NCI-H1105 (cell line): ENCODE measurements at places on chromosomes 6 and 20.

DNA sequence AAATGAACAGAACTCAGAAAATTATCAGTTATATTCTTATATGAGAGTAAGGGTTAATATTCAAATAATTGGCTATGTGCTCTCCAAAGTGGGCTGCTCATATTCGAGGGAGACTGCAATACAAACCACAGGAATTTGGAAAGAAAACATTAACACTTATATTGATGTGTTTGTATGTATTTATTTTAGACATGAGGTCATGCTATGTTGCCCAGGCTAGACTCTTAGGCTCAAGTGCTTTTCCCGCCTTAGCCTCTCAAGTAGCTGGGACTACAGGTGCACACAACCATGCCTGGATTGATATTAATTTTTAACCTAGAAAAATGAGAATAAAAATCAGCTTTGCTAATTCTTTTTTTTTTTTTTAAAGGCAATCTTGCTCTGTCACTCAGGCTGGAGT lies 35.0 kb downstream of the BTBD9 start:
- no peak for DNase-seq

GRCh38 chr20:45993197-45993951 lies 15.3 kb upstream of the MMP9 start:
- DNase-seq = no peak

DNA sequence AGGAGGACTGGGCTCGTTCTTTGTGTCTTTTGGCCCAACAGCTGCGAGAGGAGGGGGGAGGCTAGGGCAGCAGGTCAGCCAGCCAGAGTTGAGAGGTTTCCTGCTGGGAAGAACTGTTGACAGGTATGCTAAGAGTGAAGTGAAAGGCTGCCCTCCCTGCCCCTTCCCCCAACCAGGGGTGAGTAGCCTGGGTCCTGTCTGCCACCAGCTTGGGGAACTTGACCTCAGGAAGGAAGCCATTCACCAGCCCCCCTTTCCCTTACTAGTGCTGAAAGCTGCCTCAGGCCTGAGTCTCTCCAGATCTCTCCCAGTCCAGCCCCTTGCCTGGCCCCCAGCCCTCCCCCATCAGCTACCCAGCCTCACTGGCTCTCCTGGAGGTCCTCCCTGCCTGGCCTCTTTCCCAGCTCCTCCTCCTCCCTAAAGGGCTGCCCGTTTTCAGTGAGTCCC lies 20.7 kb upstream of the ZNF76 start:
- no peak for DNase-seq

DNA sequence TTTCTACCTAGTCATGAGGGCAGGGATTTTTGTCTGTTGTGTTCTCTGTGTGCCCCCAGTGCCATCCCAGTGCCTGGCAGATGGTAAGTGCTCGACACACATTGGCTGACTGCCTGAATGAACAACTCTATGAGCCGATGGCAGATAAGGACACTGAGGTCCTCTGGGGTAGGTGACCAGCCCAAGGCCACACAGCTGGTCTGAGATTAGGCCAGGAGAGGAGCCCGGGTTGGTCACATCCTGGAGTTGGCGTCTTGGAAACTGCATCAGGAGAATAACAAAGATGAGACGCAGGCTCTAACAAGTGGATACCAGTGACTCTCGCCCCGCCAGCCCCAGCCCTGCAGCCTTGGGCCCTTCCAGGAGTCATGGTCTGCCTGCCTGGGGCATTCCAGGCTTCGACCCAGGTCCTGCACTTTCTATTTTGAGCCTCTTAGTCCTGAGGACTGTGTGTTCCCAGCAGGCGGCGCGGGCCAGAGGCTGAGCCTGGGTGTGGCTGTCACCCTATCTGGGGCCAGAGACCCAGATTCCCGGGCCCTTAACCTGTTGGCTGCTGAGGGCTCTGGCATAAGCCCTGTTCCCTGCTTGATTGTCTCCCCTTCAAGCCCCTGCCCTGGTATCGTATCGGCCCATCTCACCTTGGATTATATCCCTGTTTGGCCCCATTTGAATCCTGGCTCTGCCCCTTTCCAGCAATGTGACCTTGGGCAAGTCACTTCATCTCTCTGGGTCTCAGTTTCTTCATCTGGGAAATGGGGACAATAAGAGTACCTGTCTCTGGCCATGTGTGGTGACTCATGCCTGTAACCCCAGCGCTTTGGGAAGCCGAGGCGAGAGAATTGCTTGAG lies 88.3 kb downstream of the CEBPB start:
- no peak for DNase-seq

GRCh38 chr6:40325041-40325440 lies 262.1 kb downstream of the LRFN2 start:
- peak; percentile 14 for DNase-seq

- no peak for DNase-seq
Observed at GRCh38 chr20:63223121-63223825, 7.3 kb upstream of the YTHDF1 start.

GRCh38 chr6:158329531-158329930 lies 17.3 kb downstream of the TULP4 start:
- no peak for DNase-seq

DNA sequence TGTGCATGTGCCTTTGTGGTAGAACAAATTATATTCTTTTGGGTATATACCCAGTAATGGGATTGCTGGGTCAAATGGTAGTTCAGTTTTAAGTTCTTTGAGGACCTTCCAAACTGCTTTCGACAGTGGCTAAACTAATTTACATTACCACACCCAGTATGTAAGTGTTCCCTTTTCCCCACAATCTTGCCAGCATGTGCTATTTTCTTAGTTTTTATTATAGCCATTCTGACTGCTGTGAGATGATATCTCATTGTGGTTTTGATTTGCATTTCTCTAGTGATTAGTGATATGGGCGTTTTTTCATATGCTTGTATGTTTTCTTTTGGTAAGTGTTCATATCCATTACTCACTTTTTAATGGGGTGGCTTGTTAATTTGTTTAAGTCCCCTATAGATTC lies 251.6 kb upstream of the DEFB112 start:
- DNase-seq = no peak

DNA sequence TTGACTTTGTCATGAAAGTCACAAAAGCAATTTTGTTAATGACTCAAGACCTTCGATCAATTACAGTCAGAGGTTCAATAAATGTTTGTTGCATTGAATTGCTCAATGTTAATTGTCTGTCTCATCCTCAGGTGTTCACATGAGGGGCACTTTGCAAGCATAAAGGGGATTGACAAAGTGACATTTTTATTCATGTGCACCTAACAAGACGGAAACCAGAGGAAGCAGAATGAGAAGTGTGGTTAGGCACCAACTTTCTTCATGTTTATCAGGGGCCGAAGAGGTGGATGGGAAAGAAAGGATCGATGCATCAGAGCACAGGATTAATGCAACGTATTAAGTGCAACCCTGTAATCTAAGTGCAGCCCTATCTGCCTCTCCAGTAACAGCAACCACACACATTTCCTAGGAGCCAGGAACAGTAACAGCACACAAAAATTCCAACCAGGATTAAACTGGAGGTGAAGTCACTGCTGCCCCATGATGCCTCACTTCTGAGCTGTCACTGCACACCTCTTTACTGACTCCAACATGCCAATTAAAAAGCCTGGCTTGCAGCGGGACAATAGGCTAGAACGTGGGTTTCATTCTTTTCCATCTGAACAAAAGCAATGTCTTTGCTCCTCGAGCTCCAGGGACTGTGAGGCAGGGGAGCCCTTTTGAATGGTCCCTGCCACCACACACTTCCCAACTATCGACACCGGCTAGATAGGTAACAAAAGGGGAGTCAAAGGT lies 262.7 kb downstream of the CD83 start:
- DNase-seq = no peak

- no peak for DNase-seq
Observed at GRCh38 chr6:48928937-48929336, 534.1 kb downstream of the MMUT start.

GRCh38 chr6:26268659-26269402 lies 96.2 kb upstream of the BTN3A2 start:
- DNase-seq = no peak

- DNase-seq = no peak
Observed at GRCh38 chr6:43852350-43852864, 82.4 kb downstream of the VEGFA start.

DNA sequence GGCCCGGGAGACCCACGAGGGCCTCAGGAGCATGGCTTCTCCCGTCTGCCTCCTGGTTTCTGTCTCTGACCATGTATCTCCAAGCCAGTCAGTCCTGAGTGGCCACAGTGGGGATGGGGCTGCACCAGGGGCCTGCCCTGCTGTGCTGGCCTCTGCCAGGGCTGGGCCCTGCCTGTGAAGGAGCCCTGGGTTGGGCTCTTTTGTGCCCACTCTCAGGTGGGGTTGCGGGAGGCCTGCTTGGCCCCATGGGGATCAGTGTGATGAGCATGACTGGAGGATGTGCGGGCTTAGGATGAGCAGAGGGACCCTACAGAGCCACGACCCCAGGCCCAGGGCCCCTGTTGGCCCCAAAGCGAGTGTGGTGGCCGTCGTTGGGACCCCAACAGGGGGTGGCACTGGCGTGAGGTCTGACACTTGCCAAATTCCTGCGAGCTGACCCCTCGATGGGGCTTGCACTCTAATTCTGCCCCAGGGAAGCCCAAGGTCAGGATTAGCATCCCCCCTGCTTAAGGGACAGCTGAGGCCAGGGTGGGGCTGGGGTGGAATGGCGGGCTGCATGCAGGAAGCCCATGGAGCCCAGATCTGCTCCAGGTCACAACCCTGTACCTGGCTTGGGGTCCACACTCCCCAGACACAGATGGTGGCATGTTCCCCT lies 90.0 kb upstream of the BHLHE23 start:
- no peak for DNase-seq

GRCh38 chr6:134414793-134415192 lies 96.9 kb upstream of the SGK1 start:
- DNase-seq = no peak

- DNase-seq = no peak
Observed at GRCh38 chr6:53029761-53030160, 34.7 kb upstream of the GSTA4 start.

GRCh38 chr20:57062241-57062640 lies 204.2 kb downstream of the BMP7 start:
- no peak for DNase-seq

GRCh38 chr6:124029567-124029966 lies 225.9 kb downstream of the NKAIN2 start:
- DNase-seq = no peak

GRCh38 chr6:42229506-42230119 lies 12.0 kb upstream of the MRPS10 start:
- no peak for DNase-seq

DNA sequence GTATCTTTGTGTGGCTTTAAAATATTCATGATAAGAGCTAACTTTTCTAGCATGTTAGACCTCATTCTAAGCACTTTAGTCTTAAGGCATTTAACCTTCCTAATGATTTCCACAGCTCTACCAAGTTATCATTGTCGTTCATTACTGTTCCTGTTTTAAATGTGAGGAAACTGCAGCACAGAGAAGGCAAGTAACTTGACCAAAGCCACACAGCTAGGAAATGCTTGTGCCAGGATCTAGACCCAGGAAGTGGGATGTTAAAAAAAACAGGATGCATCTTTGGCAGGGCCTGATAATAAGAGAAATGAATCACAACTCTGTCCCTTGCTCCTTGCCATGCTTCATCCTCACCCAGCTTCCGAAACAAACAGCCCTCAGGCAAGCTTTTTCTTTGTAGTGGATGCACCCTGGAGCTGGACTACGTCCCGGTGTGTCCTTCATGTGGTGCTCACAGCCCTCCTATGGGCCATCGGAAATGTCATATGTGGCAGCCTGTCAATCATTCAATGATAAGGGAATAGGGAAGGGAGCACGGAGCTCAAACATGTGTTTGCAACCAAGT lies 196.9 kb upstream of the RREB1 start:
- no peak for DNase-seq

DNA sequence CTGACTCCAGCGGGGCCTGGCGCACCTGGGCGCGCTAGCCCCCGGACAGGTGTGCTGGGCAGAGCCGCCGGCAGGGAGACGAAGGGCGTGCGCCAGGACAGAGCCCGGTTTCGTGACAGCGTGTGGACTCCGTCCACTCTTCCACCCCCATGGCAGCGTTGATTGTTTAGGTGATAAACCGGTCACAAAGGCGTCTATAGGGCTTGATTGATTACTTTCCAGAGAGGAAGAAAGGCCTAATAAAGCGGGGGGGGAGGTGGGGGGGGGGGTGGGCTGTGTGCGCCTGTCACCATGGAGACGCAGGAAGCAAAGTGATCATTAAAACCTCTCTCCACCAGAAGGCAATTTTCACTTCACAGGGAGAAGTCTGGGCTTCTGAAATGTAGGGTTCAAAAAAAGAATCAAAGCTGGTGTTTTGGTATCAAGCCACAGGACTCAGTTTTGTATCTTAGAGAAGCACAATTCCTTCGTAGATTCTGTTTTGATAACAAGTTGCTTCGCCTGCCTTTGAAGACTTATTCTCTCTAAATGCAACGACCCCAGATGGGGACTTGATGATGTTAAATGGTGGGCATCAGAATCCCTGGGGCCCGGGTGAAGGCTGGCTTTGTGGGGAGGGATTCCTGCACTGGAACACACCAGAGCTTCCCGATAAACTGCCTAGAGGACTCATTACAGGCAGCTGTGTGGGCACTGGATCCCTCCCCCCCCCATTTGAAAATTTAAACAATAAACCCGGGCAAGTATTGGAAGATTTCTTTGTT lies 1.4 kb downstream of the PHACTR3 start:
- DNase-seq = peak; percentile 83

GRCh38 chr6:106116125-106116832 lies 30.1 kb downstream of the PRDM1 start:
- no peak for DNase-seq

GRCh38 chr20:40686893-40687292 lies 2.1 kb downstream of the MAFB start:
- no peak for DNase-seq

- DNase-seq = peak; percentile 57
Observed at GRCh38 chr20:33576432-33577125, 85.5 kb upstream of the C20orf144 start.

DNA sequence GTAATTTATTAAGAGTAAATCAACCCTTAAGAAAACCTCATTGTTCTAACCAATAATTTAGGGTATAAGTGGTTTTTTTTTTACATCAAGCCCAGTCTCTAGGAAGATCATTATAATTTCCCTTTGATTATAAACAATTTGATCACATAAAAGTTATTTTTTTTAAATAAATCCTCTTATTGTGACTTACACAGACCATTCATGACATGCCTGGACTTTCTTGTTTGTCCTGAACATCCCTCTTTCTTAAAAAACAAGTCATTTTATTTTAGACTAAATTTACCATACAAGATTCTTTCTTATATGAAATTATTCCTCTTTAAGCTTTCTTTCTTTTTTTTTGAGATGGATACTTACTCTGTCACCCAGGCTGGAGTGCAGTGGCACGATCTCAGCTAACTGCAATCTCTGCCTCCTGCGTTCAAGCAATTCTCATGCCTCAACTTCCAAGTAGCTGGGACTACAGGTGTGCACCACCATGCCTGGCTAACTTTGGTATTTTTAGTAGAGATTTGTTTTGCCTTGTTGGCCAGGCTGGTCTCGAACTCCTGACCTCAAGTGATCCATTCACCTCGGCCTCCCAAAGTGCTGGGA lies 53.6 kb upstream of the AGPAT4 start:
- no peak for DNase-seq

DNA sequence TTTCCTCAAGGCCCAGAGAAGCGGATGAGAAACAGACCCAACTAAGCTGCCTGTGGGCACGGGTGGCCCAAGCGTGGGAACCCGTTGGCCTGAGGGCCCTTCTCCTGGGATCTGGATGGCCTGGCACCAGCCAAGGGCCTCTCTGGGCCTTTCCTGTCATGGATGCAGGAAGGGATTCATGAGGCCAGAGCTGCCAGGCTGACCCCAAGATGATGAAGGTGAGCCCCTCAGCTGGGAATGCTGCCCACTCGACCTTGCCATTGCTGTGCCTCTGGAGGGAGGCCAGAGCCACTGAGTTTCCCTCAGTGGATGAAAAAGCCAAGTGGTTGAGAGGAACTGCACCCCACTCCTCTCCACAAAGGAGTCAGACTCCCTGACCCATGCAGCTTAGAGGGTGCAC lies 171.2 kb downstream of the VEGFA start:
- DNase-seq = no peak

- DNase-seq = no peak
Observed at GRCh38 chr6:26186652-26187051, 99.4 kb downstream of the HFE start.
